Esophagus squamous epithelium (tissue), 5 donors: ENCODE measurements at places on chromosomes 1 and 21. TPM values are rescaled to one million over a fixed set of nuclear protein-coding genes. Genes with fewer than 3 reads are reported as not detected.

DNA sequence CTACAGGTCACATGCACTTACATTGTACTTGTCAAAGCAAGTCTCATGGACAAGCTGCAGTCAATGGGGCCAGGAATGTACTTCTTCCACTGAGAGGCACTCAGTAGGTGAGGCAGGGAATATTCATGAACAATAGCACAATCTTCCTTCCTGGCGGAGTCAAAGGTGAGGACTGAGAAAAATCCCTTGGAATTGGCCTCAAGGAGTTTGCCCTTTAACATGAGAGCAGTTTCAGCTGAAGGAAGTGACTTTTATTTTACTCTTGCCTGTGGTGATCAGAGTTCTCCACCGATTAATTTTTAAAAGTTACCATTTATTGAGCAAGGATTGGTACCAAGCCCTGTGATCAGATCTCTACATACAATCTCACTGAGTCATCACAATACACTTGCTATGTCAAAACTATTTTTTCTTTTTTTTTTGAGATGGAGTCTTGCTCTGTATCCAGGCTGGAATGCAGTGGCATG lies 11.2 kb upstream of the AK2 start:
- no peak for DNase-seq

Gene ZFP69B
- 1.6 TPM for total RNA-seq

DNA sequence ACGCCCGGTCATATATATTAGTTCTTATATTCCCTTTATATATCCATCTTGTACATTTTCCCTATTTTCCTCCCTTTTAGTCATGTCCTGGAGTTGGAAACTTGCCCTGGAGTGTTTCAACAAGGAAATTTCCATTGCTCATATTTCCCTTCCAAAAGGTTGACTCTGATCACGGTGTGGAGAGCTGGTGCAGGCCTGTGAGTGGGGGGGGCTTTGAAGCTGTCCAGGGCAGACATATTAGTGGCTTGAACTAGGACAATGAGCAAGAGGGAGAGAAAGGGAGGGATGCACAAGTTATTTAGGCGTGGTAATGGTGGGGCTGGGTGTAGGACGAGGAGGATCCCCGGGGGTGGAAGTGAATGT lies 30.4 kb upstream of the TMEM61 start:
- DNase-seq: no peak

Gene RCC2
- total RNA-seq: 81.3 TPM

GRCh38 chr1:203713125-203713524 lies 51.9 kb upstream of the LAX1 start:
- no peak for DNase-seq

Gene B3GALT2
- total RNA-seq: 0.08 TPM

Gene SPRR2E
- total RNA-seq: 591 TPM

DNA sequence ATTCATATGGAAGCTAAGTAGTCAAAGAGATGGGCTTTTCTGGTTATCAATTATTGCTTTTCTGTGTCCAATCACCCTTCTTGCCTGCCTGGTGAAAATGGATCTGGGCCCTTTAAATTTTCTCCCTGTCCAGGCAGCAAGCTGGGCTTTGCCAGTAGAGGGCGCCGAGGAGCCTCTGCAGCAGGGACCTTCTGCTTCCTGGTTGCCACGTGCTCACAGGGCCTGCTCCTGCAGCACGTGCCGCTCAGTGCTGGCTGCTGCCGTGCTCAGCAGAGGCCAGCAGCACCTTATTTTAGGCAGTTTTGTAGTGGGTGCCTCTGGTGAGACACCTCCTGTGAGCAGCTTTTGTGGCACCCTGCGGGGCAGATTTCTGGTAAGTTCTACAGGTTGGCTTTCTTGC lies 4.0 kb downstream of the ACTL8 start:
- DNase-seq: no peak

Gene RPTN
- total RNA-seq: 0.19 TPM

DNA sequence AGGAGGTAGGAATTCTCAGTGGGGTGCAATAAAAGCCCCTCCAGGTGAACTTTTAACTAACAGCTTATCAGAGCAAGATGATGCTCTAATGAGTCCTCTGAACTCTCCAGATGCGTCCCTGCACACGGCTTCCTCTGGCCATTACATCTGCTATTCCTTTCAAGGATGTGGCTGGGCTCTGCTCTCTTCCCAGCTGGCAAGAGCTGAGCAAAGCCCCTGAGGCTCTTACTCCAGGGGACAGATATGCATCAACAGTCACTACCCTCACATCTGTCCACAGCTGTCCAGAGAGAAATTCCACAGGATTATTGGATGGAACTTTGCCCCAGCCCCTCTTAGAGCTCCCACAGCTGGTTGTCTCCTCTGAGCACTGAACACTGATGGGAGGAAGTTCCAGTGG lies 267.8 kb downstream of the C1orf94 start:
- no peak for DNase-seq

Gene DTL
- total RNA-seq: 2.0 TPM

GRCh38 chr1:5955479-5955977 lies 36.7 kb downstream of the NPHP4 start:
- no peak for DNase-seq

- no peak for DNase-seq
Observed at GRCh38 chr1:70840260-70840953, 207.2 kb downstream of the PTGER3 start.

DNA sequence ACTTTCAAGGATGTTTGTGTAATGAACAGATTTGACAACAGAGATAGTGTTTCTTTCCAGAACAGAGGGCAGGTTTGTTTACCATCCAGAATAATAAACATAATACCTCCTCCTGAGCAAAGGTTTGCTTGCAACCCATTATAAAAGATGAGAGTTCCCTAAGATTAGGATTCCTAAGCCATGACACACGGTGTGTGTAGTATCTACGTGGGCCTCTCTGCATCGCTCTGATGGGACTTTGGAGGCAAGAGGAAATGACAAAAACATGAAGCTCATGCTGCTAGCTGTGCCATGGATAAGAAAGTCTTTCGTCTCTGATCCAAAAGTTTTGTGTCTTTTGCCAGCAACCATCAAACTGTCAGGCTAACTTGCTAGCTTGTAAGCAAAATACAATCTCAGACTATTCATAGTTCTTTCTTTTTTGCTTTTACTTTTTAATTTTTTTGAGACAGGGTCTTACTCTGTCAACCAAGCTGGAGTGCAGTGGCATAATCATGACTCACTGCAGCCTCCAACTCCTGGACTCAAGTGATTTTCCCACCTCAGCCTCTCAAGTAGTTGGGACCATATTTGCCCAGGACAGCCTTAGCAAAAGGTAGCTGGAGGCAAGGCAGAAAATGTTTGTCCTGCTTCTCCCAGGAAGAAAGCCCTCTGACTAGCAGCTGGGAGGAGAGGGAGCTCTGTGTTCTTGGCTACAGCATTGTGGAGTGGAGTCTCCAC lies 81.1 kb downstream of the LHX4 start:
- no peak for DNase-seq
